Activated CD8-positive, alpha-beta T cell treated with anti-CD3 and anti-CD28 coated beads, Interleukin-2, amount 10 ng/mL, durations not matched to agents 7 days and 5 days (primary cell): ENCODE measurements at places on chromosomes 13 and 19. TPM values are rescaled to one million over a fixed set of nuclear protein-coding genes. Genes with fewer than 3 reads are reported as not detected.

GRCh38 chr13:82713687-82714405 lies 1168.4 kb downstream of the SLITRK1 start:
- no peaks in the 10 kb centered on the region for H3K36me3 ChIP-seq
- no peak overlapping the region for H3K4me3 ChIP-seq
- H3K27ac ChIP-seq, result no peak overlapping the region
- no peak for DNase-seq

- H3K4me1 ChIP-seq, result peaks cover 71% of the 10 kb centered on the region
- peaks cover 30% of the 10 kb centered on the region for H3K36me3 ChIP-seq
- no peak for DNase-seq
- peak overlapping the region; percentile 72 for H3K27ac ChIP-seq
Measured at GRCh38 chr19:1263188-1263587, 5.9 kb upstream of the CIRBP start.

DNA sequence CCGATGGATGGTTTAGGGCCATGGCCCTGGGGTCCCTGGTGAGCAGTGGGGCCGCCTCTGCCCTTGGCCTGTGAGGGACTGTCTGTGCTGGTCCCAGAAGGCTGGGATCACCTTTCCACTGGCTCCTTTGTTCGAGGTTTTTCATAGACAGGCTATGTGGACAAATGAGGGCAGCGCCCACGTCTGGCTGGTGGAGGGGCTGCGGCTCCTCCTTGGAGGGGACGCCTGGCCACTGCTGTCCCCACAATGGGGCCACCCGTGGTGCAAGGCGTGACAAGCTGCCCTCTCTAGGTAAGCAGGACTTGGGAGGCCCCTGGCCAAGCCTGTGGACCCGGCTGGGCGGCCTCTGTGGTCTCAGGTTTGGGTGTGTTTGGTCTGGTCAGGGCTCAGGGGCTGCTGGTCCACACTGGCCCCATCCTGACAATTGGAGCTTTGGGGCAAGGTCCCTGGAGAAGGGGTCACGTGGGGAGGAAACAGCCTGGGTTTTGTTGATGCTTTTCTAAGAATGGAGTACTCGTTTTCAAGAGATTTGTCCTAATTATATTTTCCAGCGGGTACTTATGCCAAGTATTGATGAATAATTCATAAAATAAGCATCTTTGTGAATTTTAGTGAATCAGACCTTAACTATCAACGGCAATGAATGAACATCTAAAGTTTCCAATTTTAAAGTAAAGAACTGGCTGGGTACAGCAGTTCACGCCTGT lies 33.3 kb downstream of the MCF2L start:
- H3K36me3 ChIP-seq, result peaks cover 3% of the 10 kb centered on the region
- DNase-seq, result no peak
- H3K4me3 ChIP-seq, result no peak overlapping the region
- H3K27ac ChIP-seq, result no peak overlapping the region
- no peaks in the 10 kb centered on the region for H3K4me1 ChIP-seq
- no peaks in the 10 kb centered on the region for H3K27me3 ChIP-seq

Gene DGKH
- total RNA-seq, result 20.7 TPM

Gene ATP4B
- not detected for total RNA-seq

DNA sequence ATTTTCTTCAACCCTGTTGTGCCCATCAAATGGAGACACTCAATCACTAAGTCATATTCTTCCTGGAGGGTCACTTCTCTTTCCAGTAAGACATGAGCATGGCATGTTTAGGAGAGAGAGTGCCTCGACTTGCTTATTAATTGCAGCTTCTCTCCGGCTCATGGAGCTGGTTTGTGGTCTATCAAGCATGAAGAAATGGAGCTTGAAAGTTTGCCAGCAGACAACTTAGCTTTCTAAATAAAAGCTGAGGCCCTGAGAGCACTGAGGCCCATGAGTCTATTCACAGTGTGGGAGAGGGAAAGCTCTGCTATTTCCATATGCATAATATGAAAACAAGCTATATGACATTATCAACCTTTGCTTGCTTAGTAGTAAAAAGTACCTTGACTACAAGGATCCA lies 378.5 kb downstream of the FGF9 start:
- H3K4me1 ChIP-seq, result peaks cover 10% of the 10 kb centered on the region
- H3K27me3 ChIP-seq, result no peaks in the 10 kb centered on the region
- no peak overlapping the region for H3K27ac ChIP-seq

- H3K4me3 ChIP-seq, result no peak overlapping the region
- H3K36me3 ChIP-seq, result peaks cover 2% of the 10 kb centered on the region
- peaks cover 7% of the 10 kb centered on the region for H3K4me1 ChIP-seq
- no peak for DNase-seq
- H3K27ac ChIP-seq, result no peak overlapping the region
- H3K27me3 ChIP-seq, result peaks cover 2% of the 10 kb centered on the region
Measured at GRCh38 chr19:12763100-12763499, 11.5 kb downstream of the BEST2 start.

DNA sequence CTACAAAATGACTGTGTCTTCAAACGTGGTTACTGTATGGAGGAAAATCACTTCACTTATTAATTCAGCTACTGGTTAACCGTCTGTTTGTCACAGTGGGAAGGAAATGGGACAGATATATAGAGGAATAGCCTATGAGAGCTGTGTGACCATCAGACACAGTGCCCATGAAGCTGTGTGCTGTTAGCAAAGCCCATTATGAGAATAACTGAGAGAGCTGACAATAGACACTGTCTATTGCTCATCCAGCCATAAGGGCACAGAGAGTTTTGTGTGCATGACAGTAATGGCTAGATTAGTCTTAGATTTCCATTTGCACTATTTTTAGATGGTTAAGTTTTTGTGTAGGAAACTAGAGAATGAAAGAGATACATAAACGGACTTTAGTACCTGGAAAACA lies 64.1 kb upstream of the POSTN start:
- H3K27ac ChIP-seq, result no peak overlapping the region
- H3K36me3 ChIP-seq, result no peaks in the 10 kb centered on the region
- no peak for DNase-seq
- no peaks in the 10 kb centered on the region for H3K27me3 ChIP-seq
- no peaks in the 10 kb centered on the region for H3K4me1 ChIP-seq
- no peak overlapping the region for H3K4me3 ChIP-seq

GRCh38 chr13:30773561-30773960 lies 38.2 kb downstream of the ALOX5AP start:
- no peak for DNase-seq
- peaks cover 8% of the 10 kb centered on the region for H3K27me3 ChIP-seq

DNA sequence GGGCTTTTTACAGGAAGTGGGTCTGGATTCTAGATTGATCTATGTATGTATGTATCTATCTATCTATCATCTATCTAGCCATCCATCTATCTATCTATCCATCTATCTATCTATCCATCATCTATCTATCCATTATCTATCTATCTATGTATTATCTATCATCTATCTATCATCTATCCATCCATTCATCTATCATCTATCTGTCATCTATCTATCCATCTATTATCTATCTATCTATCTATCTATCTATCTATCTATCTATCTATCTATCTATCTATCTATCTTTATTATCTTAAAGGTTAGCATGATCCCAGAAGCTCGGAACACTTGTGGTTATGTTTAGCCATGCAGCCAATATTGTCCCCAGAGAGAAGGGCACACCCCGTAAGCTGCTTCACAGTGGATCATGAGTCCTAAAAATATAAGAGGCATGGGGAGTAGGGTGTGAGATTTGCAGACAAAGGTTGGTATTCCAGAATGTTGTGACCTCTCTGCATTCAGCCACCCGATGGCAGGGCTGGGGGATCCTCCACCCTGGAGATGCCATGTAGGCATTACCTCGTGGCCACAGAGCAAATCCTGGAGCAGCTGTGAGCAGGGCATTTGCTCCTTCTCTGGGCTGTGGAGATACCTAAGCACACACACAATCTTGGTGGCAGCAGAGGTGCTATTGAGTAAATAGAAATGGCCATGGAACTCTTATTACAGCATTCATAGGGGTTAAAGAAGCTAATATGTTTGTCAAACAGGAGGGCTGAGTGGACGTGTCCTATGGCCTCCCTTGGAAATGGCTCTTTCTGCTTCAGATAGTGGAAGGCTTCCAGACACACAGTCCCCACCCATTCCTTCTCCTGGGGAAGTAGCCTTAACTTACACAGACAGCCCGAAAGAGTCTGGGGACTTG lies 310.0 kb upstream of the TSHZ3 start:
- DNase-seq, result no peak
- H3K4me1 ChIP-seq, result no peaks in the 10 kb centered on the region
- no peaks in the 10 kb centered on the region for H3K27me3 ChIP-seq
- H3K27ac ChIP-seq, result no peak overlapping the region
- H3K36me3 ChIP-seq, result no peaks in the 10 kb centered on the region
- no peak overlapping the region for H3K4me3 ChIP-seq

- H3K4me3 ChIP-seq, result no peak overlapping the region
- no peaks in the 10 kb centered on the region for H3K36me3 ChIP-seq
- H3K4me1 ChIP-seq, result peaks cover 10% of the 10 kb centered on the region
Measured at GRCh38 chr19:6055013-6055795, 55.1 kb downstream of the RFX2 start.

Gene HCN2
- 0.84 TPM for total RNA-seq

- H3K27ac ChIP-seq, result no peak overlapping the region
- no peaks in the 10 kb centered on the region for H3K4me1 ChIP-seq
- H3K4me3 ChIP-seq, result no peak overlapping the region
- H3K27me3 ChIP-seq, result no peaks in the 10 kb centered on the region
- no peak for DNase-seq
Measured at GRCh38 chr13:96581741-96582140, 412.5 kb downstream of the OXGR1 start.

Gene FFAR1
- total RNA-seq, result not detected

Gene FREM2
- total RNA-seq, result not detected

GRCh38 chr19:18603958-18604819 lies 2.4 kb downstream of the CRLF1 start:
- no peak for DNase-seq
- H3K36me3 ChIP-seq, result no peaks in the 10 kb centered on the region
- peaks cover 55% of the 10 kb centered on the region for H3K27me3 ChIP-seq
- H3K4me3 ChIP-seq, result no peak overlapping the region
- no peak overlapping the region for H3K27ac ChIP-seq
